ENCODE measurements at places on chromosomes 5 and 9.
A peak's percentile ranks its signal among the peaks of the same experiment; 100 is the strongest.

- DNase-seq, result no peak
Measured at GRCh38 chr9:124428751-124429529, 13.7 kb upstream of the PSMB7 start.

- no peak for DNase-seq
Measured at GRCh38 chr9:132171702-132172101, 9.8 kb downstream of the NTNG2 start.

GRCh38 chr9:84900421-84900820, 230.9 kb downstream of the NTRK2 start:
- no peak for DNase-seq

DNA sequence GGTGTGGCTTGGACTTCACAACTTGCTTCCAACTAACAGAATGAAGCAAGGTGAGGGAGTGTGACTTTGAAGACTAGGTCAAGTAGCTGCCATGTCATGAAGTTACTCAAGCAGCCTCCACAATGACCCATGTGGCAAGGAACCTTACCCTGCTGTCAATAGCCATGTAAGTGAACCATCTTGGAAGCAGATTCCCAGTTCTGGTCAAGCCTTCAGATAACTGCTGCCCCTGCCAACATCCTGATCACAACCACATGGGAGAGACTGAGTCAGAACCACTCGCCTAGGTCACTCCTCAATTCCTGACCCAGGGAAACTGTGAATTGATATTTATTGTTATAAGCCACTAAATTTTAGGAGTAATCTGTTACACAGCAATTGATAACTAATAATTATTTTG, 10.9 kb downstream of the ZCCHC10 start:
- DNase-seq, result no peak

DNA sequence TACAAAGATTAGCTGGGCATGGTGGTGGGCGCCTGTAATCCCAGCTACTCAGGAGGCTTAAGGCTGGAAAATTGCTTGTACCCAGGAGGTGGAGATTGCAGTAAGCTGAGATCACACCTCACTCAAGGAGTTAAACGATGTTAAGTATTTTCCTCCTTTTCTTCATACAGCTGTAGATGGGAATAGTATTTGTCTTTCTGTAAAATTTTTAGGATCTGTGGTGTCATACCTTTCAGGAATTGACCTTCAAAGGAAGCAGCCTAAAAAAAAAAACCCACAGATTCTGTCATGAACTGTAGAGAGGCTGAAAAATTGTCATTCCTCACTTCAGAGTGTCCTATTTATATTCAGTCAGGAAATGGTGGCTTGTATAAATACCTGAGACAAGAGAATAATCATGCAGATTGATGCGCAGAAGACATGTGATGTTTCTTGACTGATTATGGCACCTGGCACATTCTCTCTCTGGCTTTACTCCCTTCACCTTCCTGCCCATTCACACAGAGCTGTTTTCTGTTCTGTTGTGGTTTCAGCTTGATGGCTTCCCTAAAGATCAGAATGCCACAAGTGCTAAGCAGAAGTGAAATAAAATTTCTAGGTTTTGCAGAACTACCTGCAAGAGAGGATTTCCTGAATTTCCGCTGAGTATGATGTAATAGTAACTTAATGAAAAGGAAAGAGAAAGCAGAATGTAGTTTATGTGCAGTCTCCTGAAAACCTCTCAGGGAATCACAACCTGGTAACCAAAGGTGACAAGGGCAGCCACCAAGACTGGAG, 3.8 kb downstream of the IFNA1 start:
- no peak for DNase-seq

GRCh38 chr5:151740336-151740942, 18.0 kb downstream of the ATOX1 start:
- DNase-seq, result peak; percentile 87

DNA sequence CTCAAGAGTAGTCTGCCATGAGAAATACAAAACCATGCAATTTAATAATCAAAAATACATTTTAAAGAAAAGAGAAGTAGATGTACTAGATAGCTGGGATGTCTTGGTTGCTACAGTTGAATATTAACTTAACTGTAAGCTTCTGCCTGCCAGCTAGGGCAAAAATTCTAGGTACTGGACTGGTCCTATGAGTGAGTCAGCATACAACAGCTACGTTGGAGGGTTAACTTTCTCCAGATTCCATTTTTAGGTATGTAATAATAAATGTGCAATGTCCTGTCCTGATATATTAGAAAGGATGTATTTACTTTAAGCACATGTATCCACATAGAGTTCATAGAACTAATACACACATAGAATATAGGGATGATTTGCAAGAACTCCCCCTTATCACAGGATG, 230.1 kb downstream of the CAAP1 start:
- DNase-seq, result no peak

DNA sequence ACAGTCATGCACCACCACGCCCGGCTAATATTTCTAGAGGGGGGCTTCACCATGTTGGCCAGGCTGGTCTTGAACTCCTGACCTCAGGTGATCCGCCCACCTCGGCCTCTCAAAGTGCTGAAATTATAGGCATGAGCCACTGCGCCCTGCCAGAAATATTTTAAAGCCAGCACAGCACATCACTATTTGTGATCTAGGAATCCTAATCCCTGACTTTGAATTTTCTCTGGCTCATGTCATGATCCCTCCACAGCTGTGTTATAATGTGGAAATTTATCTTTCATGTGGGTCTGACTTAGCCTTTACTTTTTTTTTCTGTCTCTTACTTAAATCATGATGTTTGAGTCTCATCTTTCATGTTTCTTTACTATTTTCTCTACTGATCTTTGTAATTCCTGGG, 18.7 kb upstream of the ITGA1 start:
- DNase-seq, result no peak

GRCh38 chr9:123041489-123041888, 8.0 kb downstream of the GPR21 start:
- DNase-seq, result no peak

- peak; percentile 9 for DNase-seq
Measured at GRCh38 chr5:5497152-5497788, 74.8 kb downstream of the ICE1 start.

- no peak for DNase-seq
Measured at GRCh38 chr5:41763081-41763480, 107.1 kb downstream of the OXCT1 start.

DNA sequence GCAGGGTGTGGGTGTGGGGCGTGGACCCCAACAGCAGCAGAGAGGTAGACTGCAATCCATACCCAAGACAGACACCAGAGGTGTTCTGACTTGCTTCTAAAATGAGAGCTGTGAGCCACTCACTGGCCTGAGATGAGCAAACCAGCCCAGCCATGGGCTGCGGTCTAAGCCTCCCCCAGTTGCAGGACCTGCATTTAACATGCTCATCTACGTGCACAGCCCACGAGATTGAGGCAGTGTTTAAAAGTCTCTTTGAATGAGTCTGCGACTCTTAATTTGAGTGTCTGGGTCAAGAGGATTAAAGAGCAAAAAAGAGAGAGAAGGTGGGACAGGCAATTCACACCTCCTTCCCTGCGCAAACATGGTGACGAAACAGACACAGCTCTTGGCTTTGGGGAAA, 5.9 kb downstream of the SURF4 start:
- DNase-seq, result no peak

DNA sequence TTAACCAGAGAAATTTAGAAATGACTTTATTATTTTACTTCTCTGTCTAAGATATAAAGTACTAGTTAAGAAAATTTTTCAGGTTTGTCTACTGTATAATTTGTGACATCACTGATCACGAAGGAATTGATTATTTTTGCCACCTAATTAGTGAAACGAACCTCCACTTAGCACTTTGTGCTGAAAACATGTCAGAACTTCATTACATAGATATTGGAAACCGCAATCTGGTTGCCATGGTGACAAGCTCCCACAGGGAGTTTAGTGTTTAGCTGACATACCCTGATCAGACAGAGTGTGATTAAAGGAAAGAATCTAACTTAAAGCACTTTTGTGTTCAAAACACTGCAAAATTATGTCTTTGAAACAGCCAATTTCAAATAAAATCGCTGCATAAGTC, 668.4 kb upstream of the CCNG1 start:
- no peak for DNase-seq

GRCh38 chr9:128732576-128732975, 8.6 kb upstream of the ZDHHC12 start:
- no peak for DNase-seq

- DNase-seq, result no peak
Measured at GRCh38 chr9:70832492-70832891, 288.9 kb downstream of the TRPM3 start.

GRCh38 chr9:137050570-137050969, 3.3 kb downstream of the ENTPD2 start:
- DNase-seq, result no peak

GRCh38 chr9:127492616-127493015, 41.3 kb downstream of the LRSAM1 start:
- DNase-seq, result no peak
